CD4-positive, alpha-beta T cell treated with Interleukin-4 for 4 hours (primary cell): ENCODE measurements at places on chromosomes 3 and 15.

DNA sequence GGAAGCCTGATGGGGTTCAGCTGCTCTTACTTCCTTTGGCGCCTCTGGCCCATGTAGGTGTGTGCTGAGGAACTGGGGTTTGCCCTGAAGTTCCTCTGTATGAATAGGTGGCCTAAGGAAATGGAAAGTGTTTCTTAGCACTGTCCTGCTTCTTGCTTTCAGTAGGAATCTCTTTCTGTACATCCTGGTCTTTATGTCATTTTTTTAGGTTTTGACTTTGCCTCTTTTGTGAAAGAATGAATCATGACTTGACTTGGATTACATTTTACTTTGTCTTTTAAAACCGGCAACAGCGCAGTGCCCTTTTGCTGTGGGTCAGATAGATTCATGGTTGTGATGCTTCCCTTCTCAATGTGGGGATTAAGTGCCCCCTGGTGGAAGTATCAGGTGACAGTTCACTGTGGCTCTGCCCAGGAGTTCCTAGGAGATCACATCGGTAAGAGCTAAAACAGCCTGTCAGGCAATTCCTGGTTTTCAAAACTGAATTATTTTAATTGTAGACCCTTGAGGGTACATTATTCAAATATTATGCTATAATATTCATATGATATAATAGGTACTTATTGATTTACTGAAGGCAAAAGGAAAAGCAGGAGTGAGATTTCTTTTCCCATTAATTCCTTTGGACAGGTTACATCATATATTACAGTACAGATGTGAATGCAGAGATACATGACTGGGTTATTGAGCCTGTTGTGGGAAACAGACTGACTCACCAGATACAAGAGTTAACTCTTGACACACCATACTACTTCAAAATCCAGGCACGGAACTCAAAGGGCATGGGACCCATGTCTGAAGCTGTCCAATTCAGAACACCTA, 95.4 kb downstream of the HCN4 start:
- peak; percentile 55 for DNase-seq

DNA sequence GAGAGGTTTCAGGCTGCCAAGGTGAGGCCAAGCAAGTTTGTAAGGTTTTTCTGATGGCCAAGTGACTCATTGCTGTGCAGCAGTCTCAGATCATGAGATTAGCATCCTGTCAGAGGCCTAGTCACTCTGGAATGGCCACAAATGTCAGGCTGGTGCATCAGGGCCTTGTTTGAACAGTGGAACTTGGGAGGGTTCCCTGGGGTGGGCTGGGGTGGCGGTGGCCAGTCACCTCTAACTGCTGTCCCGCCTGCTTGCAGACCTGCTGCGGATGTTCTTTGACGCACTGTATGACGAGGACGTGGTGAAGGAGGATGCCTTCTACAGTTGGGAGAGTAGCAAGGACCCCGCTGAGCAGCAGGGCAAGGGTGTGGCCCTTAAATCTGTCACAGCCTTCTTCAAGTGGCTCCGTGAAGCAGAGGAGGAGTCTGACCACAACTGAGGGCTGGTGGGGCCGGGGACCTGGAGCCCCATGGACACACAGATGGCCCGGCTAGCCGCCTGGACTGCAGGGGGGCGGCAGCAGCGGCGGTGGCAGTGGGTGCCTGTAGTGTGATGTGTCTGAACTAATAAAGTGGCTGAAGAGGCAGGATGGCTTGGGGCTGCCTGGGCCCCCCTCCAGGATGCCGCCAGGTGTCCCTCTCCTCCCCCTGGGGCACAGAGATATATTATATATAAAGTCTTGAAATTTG, 2.8 kb upstream of the FAM131A start:
- peak; percentile 54 for DNase-seq

GRCh38 chr15:31150732-31151231, 49.3 kb upstream of the TRPM1 start:
- DNase-seq = no peak

GRCh38 chr3:48598323-48599076, 3.4 kb upstream of the COL7A1 start:
- DNase-seq = no peak

- DNase-seq = no peak
Measured at GRCh38 chr3:9231006-9231405, 18.4 kb downstream of the SRGAP3 start.

- DNase-seq = no peak
Measured at GRCh38 chr3:72341920-72342319, 506.3 kb downstream of the SHQ1 start.

DNA sequence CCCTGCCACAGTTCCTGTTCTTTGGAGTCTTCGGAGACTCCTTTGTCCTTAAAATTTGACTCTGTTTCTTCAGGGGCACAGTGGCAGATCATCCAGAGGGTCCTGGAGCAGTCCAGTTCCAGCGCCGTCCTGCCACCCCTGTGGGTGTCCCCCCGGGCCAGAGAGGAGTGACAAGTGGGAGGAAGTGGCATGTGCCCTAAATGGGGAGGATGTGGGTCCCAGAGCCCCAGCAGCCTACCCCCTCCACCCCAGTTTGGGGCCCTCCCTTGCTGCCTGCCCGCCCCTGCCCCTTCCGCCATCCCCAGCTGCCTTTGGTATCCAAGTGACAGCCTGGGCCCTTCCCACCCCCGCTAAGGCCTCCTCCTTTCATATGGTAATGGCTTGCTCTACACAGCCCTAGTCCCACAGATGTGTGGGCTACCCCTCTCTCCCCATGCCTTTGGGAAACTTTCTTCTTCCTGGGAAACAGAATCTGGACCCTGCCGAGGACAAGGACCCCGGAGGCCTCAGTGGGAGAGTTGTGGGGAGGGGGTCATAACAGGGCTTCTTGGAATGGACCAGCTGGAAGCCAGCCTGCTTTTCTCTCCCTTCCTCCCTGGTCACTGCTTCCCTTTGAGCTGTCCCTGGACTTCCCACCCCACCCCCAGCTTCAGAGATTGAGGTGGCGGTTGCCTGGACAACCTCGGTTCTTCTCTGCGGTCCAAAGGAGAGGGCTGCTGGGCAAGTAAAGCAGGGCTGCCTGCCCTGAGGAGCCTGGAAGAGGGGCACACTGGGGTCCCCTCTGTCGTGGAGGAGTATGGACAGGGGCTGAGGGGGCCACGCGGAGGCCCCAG, 43.2 kb downstream of the KLHL25 start:
- DNase-seq = no peak

GRCh38 chr3:163951397-163951987, 1126.8 kb downstream of the SI start:
- DNase-seq = no peak

DNA sequence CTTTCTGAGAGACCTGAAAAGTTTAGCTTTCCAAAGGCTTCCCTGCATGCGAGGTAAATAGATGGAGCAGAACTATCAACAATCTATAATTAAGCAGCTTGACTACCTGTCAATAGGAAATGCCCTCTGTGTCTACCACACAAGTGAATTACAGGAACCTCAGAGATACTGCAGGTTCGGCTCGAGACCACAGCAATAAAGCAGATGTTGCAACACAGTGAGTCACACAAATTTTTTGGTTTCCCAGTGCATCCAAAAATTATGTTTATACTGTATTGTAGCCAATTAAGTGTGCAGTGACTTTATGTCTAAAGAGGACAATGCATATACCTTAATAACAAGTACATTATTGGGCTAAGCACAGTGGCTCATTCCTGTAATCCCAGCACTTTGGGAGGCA, 252.0 kb downstream of the UBE2E2 start:
- DNase-seq = no peak

GRCh38 chr3:53236112-53236841, 19.5 kb downstream of the TKT start:
- no peak for DNase-seq

GRCh38 chr3:39443530-39443929, 23.9 kb upstream of the MOBP start:
- no peak for DNase-seq

- DNase-seq = no peak
Measured at GRCh38 chr3:172057059-172057458, 17.7 kb downstream of the FNDC3B start.

GRCh38 chr3:171427771-171428320, 32.4 kb downstream of the TNIK start:
- no peak for DNase-seq

- no peak for DNase-seq
Measured at GRCh38 chr15:62103431-62103830, 36.7 kb downstream of the C2CD4A start.

DNA sequence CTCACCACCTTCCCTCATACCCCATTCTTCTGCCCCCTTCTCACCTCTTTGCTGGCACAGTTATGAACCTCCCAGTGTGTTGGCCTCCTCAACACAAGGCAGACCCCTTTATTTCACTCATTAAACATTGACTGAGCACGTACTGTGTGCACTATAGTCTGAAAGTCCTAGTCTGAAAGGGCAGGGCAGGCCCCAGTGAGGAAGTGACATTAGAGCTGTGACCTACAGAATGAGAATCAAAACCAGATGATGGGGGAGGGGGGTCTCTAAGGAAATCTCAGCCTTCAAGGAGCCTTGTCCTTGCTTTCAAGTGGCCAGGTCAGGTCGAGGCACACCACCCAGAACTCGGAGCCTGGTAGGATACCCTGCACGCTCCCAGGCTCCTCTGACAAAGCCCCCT, 3.5 kb downstream of the SLC28A1 start:
- DNase-seq = no peak

GRCh38 chr15:51600114-51600513, 22.5 kb downstream of the DMXL2 start:
- DNase-seq = no peak

DNA sequence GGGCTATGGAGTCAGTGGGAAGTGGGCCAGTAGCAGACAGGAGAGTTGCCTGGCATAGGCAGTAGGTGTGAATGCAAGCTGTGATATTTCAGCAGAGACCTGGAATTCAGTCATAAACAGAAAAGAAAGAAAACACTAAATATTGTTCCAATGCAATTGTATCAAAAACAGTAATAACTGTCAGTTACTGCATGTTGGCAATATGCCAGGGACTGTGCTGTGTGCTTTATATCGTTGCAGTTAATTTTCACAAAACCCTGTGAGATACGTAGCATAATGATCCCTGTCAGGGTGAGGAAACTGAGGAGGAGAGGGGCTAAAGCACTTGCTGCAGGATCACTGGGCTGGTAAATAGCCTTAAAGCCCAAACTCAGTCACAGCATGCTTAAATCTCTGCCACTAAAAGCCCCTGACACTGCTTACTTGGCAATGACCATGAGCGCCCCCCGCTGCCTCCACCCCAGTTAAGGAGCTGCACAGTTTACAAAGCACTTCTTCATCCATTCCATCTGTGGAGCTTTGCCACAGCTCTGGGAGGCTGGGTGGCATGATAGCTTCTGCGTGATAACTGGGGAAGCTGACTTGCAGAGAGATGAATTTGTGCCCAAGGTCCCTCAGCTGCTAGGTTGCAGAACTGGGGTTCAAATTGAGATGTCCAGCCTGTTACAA, 3.9 kb downstream of the SLC6A1 start:
- DNase-seq = no peak

- DNase-seq = no peak
Measured at GRCh38 chr3:195263193-195263924, 7.6 kb downstream of the XXYLT1 start.

DNA sequence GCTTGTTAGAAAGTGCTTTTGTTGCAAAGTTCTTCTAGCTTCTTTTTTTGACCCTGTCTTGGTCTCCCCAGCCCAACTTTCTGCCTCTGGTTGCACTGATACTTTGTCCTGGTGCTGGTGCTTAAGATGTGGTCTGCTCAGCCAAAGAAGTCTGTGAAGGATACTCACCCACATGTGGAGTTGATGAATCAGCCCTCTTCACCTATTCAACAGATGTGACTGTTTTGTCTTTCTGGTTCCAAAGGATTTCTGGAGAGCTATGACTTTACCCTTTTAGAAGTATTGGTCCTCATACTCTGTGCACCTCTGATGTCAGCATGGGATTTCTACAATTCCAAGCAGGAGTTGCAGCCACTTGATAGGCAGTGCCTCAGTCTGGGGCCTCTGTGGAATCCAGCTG, 84.1 kb downstream of the PCCB start:
- no peak for DNase-seq

GRCh38 chr3:139477710-139478640, 1.7 kb upstream of the RBP2 start:
- DNase-seq = no peak

DNA sequence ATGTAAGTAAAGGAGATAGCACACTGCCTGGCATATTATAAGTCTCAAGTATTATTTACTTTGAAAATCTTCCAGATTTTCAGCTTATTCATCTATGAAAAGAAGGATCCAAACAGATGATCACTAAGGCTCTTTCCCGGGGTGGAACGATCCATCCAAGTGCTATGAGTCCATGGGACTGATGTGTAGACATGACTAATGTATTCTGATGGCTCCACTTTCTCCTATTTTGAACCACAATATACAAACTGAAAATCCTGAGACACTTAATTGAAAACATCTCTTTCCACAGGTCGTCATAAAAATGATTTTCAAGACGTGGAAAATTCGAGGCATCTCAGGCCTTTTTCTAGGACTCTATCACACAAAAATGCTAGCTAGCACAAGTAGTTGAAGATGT, 33.4 kb upstream of the CHRM5 start:
- no peak for DNase-seq

DNA sequence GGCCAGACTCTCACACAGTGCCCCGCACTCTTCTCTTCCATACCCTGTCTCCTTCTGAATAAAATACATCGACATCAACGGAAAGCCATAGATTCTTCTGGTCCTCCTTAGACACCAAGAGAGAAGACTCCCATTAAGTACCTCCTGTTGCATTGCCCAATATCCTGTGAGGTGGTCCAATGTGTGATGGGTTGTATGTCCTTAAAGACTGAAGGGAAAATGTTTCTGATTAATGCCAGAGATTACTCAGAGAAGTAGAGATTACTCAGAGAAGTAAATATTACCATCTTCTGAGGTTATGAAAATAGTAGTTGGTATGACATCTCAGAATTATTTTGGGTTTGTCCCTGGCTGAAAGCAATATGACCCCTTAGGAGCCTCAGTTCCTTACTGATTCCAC, 60.8 kb upstream of the GALNT15 start:
- DNase-seq = no peak

GRCh38 chr3:57078344-57078634, 17.8 kb downstream of the SPATA12 start:
- no peak for DNase-seq

- DNase-seq = no peak
Measured at GRCh38 chr15:53009093-53009492, 219.0 kb upstream of the ONECUT1 start.

DNA sequence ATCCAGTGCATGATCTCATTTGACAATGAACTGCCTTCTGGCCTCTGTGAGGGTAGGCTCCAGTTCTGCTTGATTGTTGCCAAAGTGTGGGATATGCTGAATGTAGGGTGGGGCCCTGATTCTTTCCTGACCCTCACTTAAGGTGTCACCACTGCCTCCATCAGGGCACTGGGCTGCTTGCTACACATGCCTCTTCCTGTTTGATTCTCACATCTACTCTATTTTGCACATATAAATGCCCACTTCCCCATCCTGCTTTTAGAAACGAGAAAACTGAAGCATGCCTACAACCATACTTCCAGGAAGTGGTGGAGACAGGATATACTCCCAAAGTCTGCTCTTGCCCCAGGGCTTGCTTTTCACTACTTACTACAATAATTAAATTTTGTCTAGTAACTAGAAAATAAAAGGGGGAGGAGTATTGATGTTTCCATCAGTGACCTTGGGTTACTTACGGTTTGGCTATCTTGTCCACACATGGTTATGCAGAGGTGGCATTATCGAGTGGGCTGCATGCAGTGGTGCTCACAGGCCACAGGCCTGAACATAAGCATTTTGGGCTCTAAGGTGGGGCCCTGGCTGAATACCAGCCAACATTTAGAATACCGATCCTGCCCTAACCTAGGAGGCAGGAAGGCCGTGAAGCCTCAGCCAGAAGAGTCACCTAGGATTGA, 6.7 kb downstream of the ZDHHC3 start:
- peak; percentile 11 for DNase-seq
